ENCODE measurements at places on chromosomes 6 and 20.

DNA sequence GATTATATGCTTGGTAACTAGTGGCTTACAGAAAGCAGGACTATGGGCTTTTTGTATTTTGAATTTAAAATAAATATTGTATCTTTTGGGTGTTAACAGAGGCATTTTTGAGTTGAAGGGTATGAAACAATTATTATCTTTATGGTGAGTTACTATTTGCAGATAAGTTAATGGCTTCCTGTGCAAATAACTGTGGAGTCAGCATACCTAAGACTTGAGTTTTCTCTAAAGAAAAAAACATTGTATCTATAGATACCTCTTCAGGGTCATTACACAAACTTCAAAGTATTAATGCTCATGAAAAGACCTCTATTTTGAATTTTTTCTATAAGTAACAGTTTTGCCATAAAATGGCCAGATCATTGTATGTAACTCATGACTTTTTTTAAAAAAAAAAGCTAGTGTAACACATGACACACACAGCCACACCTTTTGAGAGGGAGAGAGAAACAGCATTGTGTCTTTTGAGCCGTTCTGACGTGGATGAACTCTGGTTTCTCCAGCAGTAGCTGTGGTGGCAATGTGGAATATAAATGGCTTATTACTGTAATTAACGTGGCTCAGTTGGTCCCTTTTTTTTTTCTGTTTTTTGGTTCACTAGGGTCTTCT, 36.3 kb downstream of the PLEKHG1 start:
- no peak for DNase-seq

- no peak for DNase-seq
Measured at GRCh38 chr6:41498968-41499599, 47.1 kb upstream of the FOXP4 start.

- DNase-seq = no peak
Measured at GRCh38 chr6:38264605-38265004, 375.1 kb downstream of the BTBD9 start.

- no peak for DNase-seq
Measured at GRCh38 chr20:63940472-63941266, 15.5 kb downstream of the UCKL1 start.

DNA sequence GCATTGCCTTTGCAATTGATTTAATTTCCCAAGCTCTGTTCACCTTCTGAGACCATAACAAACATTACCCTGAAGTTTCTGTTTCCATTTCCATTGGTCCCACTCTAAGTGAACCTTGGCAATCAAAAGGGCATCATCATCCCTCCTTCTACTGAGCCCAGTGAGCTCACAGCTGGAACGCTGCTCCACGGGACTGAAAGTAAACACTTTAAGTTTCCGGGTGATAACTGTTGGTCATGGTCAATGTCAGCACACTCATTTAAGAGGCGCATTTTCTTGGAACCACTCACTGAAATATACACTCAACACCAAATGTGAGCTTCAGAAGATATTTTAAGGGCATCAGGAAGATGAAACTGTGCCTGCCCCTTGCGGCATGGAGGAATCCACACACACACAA, 37.1 kb upstream of the RPS6KA2 start:
- DNase-seq = no peak

GRCh38 chr6:30776390-30777154, 32.2 kb upstream of the IER3 start:
- no peak for DNase-seq

GRCh38 chr6:118553132-118553531, 5.0 kb downstream of the PLN start:
- no peak for DNase-seq

DNA sequence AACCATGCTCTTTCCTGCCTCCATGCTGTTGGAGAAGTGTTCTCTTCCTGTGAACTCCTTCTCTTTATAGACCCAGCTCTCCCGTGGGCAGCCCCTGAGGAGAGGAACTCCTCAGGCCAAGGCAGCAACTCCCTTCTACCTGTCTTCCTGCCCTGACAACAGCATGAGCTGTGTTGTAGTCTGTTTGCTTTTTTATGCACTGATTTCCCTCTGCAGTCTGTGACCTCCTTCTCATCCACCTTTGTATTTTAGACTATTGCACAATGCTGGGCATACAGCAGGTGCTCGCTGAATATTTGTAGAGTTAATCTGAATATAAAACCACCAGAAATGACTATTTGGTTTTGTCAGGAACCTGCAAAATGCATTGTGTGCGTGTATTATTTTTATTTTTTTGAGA, 152.2 kb upstream of the CHD6 start:
- no peak for DNase-seq

- DNase-seq = no peak
Measured at GRCh38 chr6:116090251-116090650, 10.4 kb upstream of the NT5DC1 start.

DNA sequence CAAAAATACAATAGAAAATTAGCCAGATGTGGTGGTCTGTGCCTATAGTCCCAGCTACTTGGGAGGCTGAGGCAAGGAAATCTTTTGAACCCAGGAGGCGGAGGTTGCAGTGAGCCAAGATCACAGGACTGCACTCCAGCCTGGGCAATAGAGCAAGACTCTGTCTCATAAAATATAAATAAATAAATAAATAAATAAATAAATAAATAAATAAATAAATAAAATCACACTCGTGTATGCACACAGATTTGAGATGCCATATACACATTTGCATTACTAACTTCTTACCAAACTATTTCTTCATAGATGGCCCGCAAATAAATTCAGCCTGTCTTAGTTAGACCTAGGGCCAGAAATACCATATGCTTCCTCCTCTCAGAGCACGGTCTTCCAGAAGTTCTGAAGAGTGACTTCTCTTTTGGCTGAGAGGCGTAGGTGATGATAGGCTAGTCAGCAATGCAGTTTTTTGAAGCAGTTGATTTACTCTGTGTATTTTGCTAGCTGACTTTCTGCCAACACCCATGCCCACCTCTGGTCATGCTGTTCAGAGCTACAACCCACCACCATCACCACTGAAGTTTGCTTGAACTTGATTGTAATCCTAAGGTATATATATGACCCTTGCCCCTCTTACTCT, 150.1 kb downstream of the SASH1 start:
- DNase-seq = no peak

- no peak for DNase-seq
Measured at GRCh38 chr6:130913120-130913519, 85.9 kb downstream of the SMLR1 start.

GRCh38 chr20:25310921-25311728, 63.2 kb downstream of the PYGB start:
- DNase-seq = peak; percentile 98

- peak; percentile 81 for DNase-seq
Measured at GRCh38 chr6:43579171-43579570, 3.2 kb downstream of the POLH start.

DNA sequence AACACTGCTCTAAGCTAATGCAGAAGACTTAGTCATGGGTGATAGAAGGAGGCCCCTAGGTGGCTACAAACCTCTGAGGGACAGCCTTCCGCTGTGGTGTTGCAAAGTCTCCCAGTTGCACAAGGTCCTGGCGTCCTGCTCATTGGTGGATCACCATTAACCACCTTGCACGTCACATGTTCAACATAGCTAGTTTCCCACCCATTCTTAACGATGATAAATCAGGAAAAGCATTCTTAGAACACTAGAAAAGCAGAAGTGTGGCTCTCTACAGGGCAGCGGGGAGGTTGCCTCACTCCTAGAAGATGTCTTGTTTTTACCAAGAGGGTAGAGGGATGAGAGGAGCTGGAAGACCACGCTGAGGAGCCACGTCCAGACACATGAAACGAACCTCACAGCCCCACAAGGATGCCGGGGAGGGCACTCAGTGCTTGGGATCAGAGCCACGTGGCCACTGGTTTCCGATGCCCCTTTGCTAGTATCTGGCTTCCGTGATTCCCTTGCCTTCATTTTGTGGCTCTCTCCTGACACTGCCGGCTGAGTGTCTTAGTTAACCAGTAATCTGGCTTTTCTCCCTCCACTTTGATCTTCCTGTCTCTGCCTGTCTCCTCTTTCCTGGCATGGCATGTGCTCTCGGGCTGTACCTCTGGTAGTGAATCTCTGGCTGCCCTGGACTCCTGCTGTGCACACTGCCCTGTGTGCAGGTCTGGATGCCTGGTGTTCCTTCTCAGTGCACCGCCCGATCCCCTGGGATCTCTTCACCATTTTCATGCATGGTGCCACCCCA, 91.4 kb upstream of the NEDD9 start:
- DNase-seq = no peak

DNA sequence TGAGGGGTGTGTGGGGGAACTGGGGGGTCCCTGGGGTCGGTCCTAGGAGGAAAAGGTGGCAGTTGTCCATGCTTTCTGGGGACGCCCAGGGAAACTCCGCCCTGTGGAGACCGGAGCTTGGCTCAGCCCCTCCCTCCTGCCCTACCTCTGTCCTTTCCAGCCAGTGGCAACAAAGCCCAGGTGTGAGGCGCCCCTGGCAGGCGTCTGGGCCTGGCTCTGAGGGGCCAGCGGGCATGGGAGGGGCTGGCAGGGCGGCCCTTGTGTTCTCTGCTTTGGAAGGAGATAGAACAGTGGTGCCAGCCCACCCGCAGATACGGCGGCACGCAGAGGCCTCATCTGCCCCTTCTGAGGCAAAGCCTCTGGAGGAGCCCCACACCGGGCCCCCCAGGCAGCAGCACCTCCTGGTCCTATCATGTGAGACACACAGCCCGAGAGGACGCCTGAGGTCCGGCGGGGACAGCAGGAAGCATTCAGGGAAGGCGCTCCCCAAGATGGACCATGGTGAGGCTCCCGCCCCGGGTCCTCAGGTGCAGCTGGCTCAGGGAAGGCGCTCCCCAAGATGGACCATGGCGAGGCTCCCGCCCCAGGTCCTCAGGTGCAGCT, 47.9 kb downstream of the YTHDF1 start:
- no peak for DNase-seq

- DNase-seq = peak; percentile 13
Measured at GRCh38 chr6:154251116-154251515, 105.5 kb downstream of the IPCEF1 start.

DNA sequence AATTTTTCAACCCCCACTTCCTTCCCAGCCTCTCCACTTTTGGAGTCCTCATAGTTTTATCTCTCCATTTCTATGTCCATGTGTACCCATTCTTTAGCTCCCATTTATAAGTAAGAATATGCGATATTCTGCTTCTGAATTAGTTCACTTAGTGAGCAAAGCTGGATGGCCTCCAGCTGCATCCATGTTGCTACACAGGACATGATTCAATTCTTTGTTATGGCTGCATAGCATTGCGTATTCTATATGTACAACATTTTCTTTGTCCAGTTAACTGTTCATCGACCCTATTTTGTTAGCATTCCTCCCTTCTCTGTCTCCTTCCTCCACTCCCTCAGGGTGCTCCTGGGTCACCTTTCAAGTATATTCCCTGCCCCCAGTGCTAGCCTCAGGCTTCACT, 210.0 kb upstream of the SSTR4 start:
- DNase-seq = peak; percentile 13

DNA sequence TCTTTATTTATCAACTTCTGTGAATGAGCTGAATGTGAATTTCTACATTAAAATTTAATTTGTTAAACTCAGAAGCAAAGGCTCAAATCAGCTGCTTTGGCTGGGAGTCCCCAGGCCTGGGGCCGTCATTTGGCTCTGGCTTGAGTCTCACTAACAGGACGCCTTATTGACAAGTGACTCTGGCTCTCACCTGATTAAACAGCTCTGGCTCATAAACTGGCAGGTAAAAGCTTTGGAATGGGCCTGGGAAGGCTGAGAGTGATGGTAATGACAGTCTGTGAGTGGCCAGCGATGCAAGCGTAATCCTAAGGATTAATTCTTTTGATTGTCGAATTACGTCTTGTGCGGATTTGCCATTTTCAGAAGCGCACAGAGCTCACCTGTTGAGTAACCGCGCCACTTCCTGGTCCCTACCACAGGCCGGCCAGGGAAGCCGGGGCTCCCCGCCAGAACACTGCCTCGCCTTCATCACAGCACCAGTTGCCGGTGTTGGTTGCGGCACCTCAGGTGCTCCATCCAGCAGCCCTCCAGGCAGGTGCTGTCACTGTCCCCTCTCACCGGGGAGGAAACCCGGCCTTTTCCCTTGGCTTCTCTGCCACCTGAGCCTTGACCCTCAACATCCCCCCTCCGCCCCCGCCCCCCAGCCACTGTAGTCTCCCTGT, 110.7 kb downstream of the ZDHHC14 start:
- DNase-seq = no peak

- DNase-seq = no peak
Measured at GRCh38 chr20:44034965-44035635, 120.4 kb downstream of the TOX2 start.

DNA sequence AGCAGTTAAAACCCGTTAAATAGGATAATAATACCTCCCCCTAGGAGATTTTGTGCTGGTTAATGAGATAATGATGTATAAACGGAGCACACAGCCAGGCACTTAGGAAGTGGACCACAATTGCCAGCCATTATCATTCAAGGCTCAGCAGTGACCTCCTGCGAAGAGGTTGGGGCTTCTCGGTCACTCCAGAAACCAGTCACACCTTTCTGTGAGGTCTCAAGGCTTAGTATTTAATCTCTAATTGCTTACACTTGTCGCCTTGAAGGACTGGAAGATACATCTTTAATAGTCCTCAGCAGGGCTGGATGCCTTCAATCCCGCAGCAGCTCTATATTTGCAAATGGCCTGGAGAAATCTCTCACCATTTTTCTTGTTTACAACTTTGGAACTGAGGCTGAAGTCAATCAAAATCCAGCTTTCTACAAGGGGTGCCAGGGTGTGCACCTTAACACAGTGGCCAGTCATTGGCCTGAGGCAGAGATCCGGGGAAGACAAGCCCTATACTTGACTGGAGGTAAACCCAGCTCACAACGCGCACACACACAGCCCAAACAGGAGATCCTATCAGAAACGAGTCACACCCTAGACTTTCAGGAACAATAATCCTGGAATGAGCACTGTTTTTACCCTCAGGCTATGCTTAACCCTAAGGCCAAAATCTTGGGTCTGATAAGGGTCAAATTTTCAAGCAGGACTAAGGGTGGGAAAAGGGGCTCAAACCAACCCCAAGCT, 1.2 kb downstream of the POU5F1 start:
- DNase-seq = peak; percentile 28

DNA sequence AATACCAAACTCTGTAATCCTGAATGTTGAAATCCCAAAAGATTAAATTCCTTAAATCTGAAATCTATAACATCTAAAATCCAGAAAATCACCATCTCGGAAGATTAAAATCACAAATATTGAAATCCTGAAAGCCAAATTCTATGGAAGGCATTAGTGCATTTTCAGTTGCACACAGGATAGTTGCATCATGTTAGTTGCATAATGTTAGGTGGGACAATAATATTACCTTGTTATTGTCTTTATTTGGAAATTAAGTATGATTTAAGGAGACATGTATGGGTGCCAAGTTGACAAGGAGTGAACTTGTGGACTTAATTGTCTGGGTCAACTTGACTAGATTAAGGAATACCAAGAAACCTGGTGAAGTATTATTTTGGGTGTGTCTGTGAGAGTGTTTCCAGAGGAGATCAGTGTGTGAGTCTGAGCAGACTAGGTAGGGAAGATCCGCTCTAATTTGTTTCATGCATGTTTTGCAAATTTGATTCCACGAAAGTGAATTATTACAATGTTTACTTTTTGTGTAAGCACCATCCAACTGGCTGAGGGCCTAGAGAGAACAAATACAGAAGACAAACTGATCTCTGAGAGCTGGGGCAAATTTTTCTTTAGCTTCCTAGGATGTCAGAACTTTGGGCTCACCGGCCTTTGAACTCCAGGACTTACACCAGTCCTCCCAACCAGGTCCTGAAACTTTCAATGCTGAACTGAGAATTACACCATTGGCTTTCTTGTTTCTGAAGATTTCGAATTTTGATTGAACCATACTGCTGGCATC, 545.1 kb upstream of the IRAK1BP1 start:
- no peak for DNase-seq
